CD4-positive, alpha-beta T cell treated with Interleukin-6 at 100 ng/mL for 8 hours (primary cell): ENCODE measurements at places on chromosomes 13 and 19.
A peak's percentile ranks its signal among the peaks of the same experiment; 100 is the strongest.

DNA sequence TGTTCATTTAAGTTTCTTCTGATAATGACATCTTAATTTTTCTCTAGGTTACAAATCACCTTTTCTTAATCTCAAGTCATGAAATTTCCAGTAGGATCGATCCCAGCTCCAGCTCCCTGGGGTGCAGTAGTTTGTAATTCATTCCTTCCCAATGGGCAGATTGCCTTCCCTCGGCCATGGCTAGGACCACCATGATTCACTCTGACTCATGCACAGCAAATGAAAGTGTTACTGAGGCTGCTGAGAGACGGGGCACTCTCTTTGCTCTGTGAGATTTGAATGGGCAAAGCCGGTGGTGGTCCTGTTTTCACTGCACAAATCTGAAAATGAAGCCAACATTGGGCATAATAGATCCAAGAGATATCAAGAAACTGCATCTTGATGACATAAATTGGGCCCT lies 202.8 kb upstream of the IRS2 start:
- DNase-seq, result no peak

- DNase-seq, result no peak
Observed at GRCh38 chr19:13121551-13122274, 3.6 kb downstream of the NACC1 start.

GRCh38 chr19:48102870-48103751 lies 7.5 kb downstream of the PLA2G4C start:
- peak; percentile 19 for DNase-seq

GRCh38 chr13:104086759-104087158 lies 1020.5 kb upstream of the SLC10A2 start:
- no peak for DNase-seq

- DNase-seq, result no peak
Observed at GRCh38 chr19:10432736-10433130, 12.4 kb downstream of the PDE4A start.

DNA sequence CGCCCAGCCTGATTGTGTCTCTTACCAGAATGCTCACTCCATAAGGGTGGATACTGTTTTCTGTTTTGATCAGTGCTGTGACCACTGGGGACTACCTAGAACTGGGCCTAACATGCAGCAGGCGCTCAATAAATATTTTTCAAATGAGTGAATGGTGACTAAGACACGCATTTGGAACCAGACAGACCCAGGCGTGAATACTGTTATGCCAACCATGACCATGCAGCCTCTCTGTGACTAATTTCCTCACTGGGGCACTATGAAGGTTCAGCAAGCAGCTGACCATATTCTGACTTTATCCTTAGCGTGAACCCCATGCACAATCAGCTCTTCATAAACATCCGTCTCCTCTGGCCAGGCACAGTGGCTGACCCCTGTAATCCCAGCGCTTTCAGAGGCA lies 13.0 kb upstream of the SPC24 start:
- DNase-seq, result no peak

DNA sequence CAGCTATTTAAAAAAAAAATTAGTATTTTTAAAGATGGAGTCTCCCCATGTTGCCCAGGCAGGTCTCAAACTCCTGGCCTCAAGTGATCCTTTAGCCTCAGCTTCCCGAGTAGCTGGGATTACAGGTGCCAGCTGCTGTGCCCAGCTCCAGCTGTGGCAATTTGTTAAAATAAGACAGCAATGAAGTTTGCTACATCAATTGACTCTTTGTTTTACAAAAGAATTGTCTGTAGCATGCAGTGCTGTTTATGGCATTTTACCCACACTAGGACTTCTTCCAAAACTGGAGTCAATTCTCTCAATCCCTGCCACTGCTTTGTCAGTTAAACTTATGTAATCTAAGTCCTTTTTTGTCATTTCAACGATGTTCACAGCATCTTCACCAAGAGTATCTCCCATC lies 49.3 kb downstream of the NDFIP2 start:
- DNase-seq, result no peak

DNA sequence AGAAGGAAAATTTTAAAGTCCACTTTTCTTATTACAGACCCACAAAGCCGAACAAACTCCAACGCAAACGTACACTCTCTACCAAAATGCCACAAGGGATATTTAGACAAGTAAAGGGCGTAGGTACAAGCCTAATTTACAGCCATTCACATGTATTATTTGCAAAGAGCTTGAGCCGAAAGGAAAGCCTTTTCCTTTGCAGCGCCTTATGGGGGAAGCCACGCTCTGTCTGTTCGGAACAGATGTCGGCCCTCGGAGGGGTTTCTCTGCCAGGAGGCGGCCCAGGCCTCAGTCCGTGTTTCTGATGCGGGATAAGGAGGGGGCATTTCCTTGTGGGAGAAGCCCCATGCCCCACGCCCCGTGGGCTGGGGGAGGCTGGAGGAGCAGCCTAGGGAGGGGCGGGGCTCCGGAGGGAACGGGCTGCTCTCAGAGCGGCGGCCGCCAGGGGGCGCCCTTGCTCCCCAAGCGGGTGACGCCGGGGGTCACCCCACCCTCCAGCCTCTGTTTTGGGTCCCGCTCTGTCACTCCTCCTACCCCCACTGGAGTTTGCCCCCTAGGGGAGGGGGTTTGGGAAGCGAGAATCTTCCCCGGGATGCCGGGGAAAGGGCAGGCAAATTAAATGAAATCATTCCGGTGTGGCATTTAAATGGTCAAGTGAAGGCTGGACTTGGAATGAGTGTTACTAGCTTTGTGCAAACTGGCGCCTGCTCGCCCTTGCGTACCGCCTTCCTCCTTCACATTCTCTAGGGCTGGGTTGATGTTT lies 2.9 kb downstream of the HTR2A start:
- peak; percentile 43 for DNase-seq

GRCh38 chr13:86377451-86377850 lies 578.2 kb upstream of the SLITRK6 start:
- no peak for DNase-seq
